ENCODE measurements at places on chromosomes 12 and 14.

DNA sequence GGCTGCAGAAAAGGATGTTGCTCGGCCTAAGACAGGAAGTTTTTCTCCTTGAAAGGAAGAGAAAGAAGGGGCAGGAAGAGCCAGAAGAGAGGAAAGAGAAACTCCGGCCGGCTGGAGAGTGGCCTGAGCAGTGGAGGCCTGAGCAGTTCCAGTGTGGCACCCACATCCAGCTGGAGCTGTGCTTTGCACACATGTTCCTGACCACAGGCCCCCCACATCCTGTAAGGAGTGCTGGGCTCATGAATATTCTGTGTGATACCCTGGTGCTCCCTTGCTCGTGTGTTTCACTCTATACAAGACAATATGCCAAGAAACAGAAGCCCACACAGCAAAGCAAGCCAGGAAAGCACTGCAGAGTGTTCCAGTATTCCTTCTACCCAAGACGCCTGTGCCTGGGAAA, 27.1 kb downstream of the POLE start:
- no peak for DNase-seq

DNA sequence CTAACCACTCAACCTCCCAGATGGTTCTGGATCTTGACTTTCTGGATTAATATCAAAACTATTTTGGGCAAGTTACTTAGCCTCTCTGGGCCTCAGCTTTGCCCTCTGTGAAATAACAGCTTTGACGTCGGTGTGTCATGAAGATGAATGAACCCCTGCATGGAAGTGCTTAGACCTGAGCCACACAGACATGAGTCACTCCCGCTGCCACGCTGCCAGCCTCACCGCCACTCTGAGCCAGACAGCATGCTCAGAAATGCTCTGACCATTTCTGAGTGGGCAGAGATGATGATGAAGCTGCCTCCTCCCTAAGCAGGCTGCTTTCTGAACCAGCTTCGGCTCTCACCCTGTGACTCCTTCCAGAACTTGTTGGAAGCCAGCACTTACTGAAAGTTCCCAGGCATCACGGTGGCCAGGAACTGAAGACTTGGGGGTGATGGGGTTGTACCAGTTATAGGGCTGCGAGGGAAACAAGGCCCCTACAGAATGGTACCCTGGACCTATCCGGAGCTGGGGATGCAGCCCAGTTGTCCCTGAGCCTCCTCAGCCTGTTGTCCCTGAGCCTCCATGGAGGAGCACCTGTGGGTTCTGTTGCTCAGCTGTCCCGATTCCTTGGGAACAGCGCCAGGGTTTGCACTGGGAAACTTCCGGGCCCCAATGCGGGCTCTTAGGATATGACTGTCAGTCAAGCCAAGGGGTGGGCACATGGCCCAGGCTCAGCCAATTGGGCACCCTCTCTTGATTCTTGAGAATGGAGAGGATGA, 2.0 kb upstream of the CCDC197 start:
- DNase-seq = no peak

DNA sequence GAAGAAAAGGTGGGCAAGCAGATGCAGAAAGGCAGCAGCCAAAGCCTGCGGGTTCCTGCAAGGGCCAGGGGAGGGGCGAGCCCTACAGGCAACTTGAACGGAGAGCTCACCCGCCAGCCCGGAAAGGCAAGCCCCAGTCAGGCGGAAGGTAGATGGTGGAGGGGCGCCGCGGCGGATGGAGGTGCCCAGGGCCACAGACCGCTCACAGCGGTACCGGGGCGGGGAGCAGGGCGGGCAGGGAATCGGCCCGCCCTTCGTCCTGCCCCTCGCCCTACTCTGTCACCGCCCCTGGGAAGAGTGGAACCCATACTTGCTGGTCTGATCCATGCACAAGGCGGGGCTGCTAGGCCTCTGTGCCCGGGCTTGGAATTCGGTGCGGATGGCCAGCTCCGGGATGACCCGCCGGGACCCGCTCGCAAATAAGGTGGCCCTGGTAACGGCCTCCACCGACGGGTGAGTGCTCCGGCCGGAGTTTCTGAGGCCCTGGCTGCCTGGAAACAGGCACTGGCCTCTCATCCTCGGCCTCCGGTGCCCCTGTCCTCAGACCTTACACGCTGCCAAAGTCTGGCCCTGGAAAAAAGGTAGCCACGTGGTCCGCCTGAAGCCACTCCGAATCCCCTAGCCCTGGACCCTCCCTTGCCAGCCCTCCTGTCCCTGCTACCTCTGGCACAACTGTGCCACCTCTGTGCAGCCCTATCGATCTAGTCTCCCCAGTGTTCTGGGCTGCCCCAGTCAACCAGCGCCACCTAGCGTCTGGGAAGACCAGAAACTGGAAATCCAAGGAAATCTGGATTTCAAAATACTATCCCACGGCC, at the start of gene DHRS4:
TSS of gene DHRS4 (plus strand) at position 307 of the 815 bp plus-strand sequence. CDS start at position 326, 19 bp downstream.
- peak; percentile 76 for DNase-seq

DNA sequence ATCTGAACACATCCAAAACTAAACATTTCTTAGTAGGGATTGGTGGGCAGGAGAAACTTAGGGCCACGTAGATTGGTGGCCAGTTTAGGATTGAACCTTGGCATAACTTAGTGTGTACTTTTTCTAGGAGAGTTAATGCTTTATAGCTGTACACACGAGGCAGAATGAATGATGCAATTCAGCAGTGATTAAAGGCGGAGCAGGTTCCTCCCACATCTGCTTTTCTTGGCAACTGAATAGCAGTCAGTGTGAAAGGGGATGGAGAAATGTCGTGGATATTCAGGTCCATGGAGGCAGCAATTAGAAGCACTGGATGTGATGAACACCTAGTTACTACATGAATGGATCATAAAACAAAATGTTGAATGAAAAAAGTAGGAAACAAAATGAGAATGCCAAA, 493.8 kb downstream of the FUT8 start:
- no peak for DNase-seq

DNA sequence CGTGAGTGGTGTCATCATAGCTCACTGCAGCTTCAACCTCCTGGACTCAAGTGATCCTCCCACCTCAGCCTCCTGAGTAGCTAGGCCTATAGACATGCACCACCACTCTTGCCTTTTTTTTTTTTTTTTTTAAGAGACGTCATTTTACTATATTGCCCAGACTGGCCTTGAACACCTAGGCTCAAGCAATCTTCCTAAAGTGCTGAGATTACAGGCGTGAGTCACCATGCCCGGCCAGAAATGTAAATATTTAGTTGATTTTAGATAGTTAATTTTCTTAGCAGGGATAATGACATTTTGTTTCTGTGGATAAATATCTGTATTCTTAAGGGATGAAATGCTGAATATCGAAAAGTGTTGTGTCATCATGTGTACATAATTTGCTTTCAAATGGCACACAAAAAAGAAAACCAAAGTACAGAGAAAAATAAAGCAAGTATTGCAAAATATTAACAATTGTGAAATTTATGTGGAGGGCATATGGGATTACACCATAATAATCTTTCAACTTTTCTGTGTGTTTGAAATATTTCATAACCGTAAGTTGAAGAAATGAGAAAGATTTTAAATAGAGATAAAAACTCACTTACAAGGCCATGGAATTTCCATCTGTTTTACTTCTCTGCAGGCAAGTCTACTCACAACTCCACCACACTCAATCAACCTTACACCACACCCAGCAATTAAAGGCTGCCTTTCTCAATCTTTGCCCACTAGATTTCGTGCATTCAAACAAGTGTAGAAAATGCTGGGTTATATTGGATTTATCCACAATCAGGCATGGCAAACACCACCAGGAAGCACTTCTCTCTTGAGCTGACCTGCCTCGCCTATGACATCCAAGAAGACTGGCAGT, 93.7 kb downstream of the SPTSSA start:
- DNase-seq = no peak

GRCh38 chr12:4052691-4053090, 179.5 kb upstream of the PARP11 start:
- DNase-seq = no peak

DNA sequence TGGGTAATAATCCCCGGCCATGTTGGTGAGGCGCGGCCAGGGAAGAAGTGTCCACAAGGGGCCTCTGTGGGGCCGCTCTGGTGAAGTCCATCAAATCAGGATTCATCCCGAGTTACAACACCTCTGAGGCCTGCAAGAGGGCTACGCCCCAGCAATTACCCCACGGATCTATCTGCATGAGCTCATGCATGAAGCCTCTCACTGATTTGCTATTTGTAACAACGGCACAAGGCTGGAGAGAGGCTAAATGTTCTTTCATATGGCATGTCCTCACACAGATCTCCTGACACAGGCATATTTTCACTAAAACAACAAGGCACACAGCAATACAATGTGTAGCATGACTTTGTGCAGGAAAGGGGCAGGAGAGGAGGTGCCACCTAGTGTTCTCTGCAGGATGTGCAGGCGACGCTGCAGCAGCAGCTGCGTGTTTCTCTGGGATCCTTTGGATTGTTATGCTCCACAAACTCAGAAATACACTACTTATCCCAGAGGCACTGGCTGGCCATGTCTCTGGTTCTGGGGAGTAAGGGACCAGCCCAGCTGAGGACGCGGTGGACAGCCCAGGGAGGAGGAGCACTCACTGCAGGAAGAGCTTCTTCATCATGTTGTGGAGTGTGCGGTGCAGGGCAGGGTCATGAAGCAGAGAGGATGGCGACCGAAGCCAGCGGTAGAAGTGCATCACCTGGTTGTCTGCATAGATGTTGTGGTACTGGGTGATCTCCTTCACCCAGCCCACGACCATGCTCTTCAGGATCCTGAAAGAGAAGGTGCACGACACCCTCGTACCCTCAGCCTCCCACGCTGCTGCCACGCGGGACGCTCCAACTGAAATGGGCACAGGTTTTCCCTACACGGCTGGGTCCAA, 20.2 kb downstream of the P2RX2 start:
- peak; percentile 52 for DNase-seq

- peak; percentile 31 for DNase-seq
Measured at GRCh38 chr12:100234591-100235304, 32.1 kb downstream of the DEPDC4 start.

GRCh38 chr12:52580496-52580895, 6.9 kb upstream of the KRT74 start:
- no peak for DNase-seq

Measured in foreskin melanocyte (primary cell).